ENCODE measurements at places on chromosomes 6 and 20. TPM values are rescaled to one million over a fixed set of nuclear protein-coding genes. Genes with fewer than 3 reads are reported as not detected.

DNA sequence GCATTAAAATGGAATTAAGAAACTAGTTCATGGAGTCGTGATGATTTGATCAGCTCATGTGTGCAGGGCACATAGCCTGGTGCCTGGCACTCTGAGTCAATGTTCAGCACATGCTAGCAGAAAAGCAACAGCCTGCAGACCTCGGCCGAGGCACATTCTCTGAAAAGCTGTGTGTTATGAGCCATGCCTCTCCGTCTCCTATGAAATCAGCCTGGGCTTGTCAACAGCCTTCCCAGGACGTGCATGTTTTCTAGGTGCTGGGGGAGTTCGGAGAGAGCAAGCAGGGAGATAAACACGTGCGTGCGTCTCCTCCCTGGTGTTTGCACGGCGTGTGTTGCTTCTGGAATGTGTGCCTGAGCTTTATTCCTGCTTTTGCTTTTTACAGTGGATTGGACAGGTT is 207.8 kb upstream of the KCNG1 start:
- no peak for DNase-seq

- DNase-seq = no peak
Measured at GRCh38 chr6:90534337-90535025, 52.4 kb downstream of the MAP3K7 start.

DNA sequence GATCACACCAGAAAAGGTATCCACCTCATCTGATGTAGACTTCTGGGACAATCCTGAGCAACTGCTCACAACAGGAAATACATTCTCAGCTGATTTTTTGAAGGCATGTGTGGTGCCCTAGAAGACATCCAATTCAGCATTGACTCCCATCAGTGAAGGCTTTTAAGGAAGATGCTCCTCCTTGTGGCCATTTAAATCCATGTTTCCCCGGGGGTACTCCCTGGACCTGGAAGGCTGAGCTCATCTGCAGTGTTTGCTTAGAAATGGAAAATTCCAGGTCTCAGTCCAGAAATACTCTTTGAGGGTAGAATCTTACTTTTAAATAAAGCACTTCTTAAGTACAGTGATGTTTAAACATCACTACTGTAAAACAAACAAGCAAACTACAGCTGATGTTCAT is 195.5 kb upstream of the PDE10A start:
- DNase-seq = no peak

GRCh38 chr20:57795342-57795697 is 85.5 kb upstream of the PMEPA1 start:
- no peak for DNase-seq

DNA sequence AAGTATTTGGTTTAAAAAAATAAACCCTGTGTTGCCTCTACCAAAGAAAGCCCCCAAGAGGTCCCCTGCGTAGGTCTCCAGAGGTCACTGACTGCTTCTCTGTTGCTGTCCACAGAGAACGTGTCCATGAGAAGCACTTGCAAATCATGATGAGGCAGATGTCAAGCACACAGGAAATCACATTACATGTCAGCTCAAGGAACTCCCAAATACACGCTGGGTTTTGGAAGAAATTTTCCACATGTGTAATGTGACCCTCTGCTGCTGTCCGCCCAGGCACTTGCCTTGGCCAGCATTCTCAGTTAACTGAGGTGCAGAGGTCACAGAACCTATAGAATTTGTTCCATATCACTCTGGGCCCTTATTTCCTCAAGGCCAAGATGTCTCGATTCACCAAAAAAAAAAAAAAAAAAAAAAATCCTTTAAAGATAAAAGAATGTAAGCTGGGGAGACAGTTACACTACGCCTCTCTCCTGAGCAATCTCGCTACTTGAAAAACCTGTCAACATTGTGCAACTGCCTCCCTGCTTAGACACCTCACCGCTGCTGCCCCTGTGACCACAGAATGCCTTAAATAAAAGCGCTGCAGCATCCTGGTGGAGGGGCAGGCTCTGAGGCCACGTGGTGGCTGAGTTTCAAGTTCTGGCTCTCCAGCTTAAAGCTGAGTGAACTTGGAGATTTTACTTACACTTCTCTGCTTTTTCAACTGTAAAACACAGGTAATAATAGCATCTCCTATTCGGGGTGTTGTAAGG is 42.3 kb downstream of the SLC22A23 start:
- DNase-seq = no peak

The FILIP1 gene
- total RNA-seq = 13.6 TPM

The RFX6 gene
- not detected for total RNA-seq

GRCh38 chr6:111669326-111669725 is 63.6 kb upstream of the TRAF3IP2 start:
- no peak for DNase-seq

The GDAP1L1 gene
- not detected for total RNA-seq

DNA sequence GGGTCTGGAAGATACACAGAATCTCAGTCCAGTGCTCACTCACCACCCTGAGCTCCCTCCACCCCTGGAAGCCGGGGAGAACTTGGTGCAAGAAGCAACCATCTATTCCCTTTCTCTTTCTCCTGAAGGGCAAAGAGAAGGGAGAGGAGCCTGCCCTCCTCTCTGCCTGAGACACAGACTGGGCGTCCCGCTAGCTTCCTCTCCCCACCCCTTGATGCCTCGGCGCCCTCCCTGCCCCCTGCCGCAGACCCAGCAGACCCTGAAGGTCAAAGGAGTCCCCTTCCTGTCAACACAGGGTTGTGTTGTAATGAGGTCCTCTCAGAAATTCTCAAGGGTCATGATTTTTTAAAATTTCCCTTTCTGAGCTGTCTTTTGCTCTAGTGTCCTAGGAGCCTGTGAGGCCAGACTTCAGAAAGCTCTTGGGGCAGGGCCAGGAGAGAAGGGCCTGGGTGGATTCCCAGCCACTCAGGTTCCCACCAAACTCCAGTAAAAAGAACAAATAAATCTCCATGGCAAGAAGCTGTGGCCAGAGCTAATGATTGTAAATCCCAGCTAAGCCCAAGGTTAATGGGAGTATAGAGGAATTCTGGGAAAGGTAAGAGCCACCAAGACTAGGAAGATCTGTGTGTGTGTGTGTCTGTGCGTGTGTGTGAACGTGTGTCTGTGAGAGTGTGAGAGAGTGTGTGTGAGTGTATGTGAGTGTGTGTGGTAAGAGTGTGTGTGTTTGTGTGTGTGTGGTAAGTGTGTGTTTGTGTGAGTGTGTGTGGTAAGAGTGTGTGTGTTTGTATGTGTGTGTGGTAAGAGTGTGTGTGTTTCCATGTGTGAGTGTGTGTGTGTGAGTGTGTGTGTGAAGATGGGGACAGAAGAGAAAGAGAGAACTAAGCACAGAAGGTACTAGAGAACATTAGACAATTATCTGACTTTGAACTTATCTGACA is 1.1 kb upstream of the JPH2 start:
- DNase-seq = no peak

- no peak for DNase-seq
Measured at GRCh38 chr6:155510879-155511278, 55.2 kb upstream of the NOX3 start.

The GRM4 gene
- not detected for total RNA-seq

GRCh38 chr6:163356324-163356723 is 58.2 kb upstream of the QKI start:
- no peak for DNase-seq

- DNase-seq = no peak
Measured at GRCh38 chr6:63910863-63911551, 275.4 kb downstream of the PHF3 start.

The DNMT3B gene
- total RNA-seq = 0.75 TPM

DNA sequence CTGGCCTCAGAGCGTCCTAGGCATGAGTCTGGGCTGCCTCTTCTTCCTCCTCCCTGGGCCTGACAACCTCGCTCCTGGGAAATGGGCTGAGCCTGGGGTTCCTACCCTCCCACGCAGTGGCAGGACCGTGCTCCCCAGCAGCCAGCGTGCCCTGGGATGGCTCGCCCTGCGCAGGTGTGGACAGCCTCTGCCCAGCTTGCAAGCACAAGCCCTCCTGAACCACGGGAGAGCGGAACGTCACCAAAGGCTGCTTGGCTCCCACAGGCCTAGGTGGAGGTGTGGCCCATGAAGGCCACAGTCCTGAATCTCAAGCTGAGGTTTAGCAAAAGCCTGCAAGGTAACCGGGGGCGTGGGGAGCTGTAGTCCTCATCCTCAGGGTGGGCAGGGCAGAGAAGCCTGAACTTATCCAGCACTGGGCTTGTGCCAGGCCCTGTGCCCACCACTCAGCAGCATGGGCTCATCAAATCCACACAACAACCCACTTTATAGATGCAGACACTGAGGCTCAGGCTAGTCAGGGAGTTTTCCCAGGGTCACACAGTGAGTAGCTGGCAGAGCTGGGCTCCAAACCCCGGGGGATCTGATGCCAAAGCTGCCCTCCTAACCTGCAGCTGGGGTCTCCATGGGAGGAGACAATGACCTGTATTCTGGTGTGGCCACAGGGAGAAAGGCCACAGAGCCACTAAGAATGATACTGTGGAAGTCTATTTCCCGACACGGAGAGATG is 25.3 kb downstream of the RBM38 start:
- no peak for DNase-seq

The GFOD1 gene
- 28.7 TPM for total RNA-seq

GRCh38 chr6:136860043-136860442 is 37.7 kb downstream of the PEX7 start:
- DNase-seq = no peak

DNA sequence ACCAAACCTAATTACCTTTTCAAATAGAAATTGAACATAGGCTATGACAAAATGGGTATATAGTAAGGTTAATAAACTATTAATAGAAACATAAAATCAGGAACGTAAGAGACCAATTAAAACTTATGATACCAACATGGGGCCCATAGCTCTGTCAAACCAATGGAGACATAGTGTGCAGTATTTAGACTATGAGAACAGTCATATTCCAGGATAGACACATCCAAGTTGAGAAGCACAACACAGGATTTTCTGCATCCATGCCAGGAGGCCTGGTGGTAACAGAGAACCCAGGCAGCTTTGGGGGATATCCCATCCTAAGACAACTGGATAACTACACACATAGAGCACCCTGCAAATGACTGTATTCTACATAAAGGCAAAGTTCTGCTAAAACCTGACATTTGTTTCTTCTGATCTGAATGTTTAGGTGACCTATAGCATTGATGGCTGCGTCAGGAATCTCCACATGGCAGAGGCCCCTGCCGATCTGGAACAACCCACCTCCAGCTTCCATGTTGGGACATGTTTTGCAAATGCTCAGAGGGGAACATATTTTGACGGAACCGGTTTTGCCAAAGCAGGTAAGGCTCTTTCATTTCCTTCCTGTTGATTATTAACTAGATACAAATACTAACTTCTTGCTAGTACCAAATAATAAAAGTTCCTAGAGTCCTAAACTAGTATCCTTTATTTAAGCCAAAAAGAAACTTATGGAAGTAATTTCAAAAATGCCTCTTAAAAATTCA is 202.7 kb downstream of the ARHGAP18 start:
- no peak for DNase-seq

- no peak for DNase-seq
Measured at GRCh38 chr6:93568169-93568568, 148.8 kb upstream of the EPHA7 start.

- DNase-seq = no peak
Measured at GRCh38 chr6:154341336-154341735, 15.3 kb downstream of the IPCEF1 start.

DNA sequence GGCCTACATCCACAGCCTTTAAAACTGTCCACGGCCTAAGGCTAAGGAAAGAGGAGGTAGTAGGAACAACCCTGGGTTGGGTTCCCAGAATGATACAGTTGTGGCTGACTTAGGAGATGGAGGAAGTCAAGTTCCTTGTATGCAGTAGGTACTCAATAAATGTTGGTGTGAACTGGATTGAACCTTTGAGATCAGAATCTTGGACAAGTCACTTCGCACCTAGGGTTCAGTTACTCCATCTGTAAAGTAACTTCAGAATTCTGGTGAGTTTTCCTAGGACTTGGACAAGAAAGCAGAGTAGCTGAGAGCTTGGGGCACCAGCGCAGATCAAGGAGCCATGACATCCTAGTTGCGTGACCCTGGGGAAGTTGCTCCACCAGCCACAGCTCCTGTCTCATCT is 9.1 kb downstream of the XKR7 start:
- DNase-seq = no peak

- no peak for DNase-seq
Measured at GRCh38 chr6:15914553-15914952, 214.3 kb upstream of the MYLIP start.

DNA sequence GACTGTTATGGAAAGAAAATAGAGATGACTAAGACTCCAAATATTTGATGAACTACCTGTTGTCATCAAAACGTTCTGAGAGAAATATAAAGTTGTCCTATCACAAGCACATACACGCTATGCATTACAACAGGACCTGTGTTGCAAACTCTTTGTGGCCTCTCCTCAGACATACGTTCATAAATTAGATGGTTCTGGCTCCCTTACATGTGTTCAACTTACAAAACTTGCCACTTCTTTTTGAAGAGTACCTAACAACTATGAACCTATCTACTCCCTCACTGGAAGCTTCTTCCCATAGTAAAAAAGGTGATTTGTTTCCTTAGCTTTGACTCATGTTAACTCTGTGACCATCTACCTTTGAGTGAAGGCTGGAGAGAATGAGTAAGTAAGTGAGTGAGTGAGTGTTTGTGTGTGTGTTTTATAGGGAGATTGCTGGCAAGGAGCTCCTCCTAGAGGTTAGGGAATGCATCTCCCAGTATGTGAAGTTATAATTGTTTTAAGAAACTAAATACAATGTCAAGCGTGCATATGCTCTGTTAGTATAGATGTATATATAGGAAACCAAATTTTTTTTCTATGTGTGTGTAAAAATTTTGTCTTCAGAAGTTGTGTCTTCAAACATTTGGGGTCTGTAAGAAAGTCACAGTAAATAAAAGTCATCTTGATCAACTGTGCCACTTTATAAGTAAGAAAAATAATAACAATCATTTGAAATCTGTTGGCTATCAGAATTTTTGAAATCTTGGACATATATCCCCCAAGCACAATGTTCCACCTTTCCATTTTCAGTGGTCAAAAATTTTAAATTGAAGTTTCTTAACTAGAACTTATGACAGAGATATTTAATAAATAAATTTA is 1211.1 kb upstream of the GJE1 start:
- DNase-seq = no peak

- no peak for DNase-seq
Measured at GRCh38 chr6:128064540-128064895, 163.7 kb upstream of the THEMIS start.

GRCh38 chr20:44287272-44288097 is 23.5 kb downstream of the FITM2 start:
- DNase-seq = no peak
